ENCODE measurements at places on chromosomes 5 and 9.

GRCh38 chr5:180494510-180495181 is 467 bp downstream of the CNOT6 start:
- DNase-seq = peak; percentile 19

DNA sequence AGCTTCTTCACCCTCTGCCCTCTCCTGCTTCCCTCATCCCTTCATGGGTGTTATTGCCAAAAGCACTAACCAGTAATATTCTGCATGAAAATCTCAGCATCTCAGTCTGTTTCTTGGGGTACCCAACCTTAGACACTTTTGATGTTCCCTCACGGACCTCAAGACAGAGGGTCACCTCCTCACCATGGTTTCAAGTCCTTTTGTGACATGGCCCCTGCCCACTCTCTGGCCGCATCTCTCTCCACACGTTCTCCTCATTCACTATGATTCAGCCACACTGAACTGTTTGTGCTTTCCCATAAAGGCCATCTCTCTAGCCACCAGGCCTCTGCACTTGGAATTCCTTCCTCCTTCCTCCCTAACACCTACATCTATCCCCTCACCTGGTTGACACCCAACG is 111.5 kb upstream of the SPOCK1 start:
- no peak for DNase-seq

DNA sequence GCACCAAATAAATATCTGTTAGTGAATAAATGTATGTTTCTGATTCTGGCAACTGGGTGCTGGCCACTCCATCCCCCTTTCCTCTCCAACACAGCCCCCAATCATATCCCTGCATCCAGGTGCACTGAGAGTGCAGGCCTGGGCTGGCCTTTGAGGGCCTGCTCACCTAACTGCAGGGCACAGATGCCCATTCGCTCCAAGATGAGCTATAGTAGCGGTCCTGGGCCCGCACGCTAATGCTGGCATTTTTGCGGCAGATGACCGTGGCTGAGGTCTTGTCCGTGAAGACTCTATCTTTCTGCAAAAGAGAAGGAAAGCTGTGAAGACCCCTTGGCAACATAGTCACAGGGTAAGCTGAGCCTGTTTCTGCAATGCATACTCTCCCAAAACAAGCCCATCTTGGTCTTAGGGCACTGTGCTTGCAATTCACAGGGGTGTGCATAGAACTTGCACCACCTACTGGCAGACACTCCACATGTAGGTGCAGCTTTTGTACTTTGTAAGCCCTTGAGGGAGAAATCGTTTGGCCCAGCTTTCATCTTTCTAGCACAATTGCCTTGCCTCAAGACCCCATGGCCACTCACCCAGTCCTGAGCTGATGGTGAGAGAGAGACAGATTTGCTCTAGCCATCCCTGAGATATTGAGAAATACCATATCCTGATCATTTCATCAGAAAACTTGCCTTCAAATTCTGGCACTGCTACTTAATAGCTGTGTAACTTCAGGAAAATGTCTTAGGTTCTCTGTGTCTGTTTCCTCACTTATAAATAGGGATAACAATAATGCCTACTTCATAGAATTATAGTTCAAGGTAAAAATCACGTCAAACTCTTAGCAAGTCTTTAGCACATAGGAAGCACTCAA is 13.5 kb downstream of the IL12B start:
- peak; percentile 38 for DNase-seq

DNA sequence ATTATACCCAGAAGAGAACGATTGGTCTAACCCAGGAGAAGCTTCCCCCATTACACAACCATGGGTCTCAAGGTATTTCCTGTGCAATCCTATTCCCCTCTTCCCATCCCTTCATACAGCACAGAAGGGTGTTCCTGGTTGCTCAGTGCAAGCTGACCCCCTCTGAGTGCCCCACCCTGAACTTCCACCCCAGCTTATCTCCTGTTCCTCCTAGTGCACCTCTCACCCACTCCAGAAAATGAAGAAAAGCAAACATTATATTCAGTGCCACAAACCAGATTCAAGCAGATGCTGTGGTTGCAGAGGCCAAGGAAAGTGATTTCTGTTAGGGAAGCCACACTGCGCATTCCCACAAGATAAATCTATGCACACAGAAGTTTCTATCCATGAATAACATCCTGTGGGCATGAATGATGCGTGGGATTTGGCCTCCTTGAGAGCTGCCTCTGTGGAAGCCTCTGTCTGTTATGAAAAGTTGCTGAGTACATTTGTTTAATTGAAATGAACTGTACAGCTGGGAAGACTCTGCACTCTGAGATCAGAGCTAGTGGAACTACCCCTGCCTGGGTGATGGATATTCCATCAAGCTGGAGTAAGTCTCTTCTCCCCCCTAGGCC is 2.2 kb upstream of the OR2S2 start:
- DNase-seq = no peak

- no peak for DNase-seq
These were observed 161.6 kb downstream of the ZDHHC21 start for GRCh38 chr9:14531341-14532269.

GRCh38 chr5:61132559-61132958 is 29.7 kb downstream of the SMIM15 start:
- no peak for DNase-seq

GRCh38 chr5:59266410-59266809 is 627.1 kb downstream of the PDE4D start:
- no peak for DNase-seq

DNA sequence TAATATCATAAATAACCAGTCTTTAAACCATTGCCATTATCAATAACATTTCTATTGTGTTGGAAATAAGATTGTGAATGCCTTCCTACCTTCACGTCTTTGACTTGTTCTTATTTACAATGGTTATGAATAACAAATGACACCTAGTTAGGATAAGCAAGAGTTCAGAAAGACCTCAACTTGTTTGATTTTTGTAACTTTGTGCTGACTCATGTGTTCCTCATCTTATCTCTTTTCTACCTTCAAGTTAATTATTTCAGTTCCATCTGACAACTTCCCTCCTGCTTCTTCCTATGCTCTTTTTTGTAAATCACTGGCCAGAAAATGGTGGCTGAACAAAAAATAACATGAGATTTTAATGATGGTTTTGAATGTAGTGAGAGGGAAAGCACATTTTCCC is 538.5 kb upstream of the TUSC1 start:
- DNase-seq = no peak

DNA sequence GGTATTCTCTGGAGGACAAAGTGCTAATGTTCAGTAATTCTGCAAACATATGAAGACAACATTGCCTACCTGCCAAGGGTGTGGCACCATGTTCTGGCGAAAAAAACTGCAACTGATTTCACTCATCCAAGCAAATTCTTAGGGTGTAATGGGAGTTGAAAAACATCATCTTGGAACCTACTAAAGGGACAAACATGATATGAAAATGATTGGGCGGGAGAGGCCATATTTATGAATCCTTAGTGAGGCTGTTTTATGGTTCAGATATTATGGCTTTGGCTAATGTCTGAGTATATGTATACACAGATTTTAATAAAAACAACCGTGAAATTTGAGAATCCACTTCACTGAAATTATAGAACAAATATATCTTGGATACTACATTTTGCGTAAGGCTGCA is 225.7 kb downstream of the ARL15 start:
- no peak for DNase-seq

DNA sequence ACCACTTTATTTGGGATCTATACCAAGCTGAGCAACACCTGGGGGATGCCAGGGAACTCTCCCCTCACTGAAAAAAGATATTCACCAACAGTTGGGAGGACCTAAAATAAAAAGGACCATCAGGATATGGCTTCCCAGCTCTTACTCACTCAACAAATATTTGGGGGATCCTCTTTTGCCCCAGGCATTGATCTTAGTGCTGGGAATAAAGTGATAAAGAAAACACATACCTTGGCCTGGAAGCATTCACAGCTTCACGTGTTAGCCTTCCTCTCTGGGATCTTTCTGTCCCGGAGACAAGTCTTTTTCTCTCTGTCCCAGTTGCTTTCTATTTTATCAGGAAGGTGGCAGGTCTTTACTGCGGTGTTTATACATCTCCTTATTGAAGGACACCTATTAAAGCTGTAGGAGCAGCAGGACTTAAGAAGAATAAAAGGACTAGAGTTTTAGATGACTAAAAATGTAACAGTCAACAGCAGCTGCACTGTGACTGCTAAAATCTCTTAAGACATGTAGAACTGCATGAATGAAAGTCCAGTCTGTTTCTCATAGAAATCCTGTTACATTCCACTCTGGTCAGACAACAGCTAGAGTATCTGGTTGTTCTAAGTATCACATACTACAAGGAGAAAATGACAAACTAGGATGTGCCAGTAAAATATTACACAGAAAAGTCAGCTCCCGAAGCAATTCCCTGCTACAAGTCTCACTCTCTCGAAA is 90.0 kb upstream of the ITGA2 start:
- no peak for DNase-seq

DNA sequence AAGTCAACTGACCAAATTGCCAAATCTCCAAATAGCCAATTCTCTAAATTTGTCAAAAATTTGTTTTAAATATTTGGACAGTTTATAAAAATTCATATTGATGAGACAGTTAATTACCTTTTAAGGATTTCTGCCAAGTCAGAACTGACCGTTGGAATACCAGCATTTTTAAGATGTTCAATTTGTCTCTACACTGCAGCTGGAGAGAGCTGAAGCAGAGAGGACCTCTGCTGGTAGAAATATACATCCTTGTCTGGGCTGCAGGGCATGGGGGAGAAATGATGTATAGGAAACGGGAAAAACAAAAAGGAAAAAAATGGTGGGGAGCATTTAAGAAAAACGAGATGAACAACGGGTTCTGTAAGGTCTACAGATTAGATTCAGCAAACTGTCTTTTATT is 16.8 kb downstream of the NR6A1 start:
- no peak for DNase-seq

DNA sequence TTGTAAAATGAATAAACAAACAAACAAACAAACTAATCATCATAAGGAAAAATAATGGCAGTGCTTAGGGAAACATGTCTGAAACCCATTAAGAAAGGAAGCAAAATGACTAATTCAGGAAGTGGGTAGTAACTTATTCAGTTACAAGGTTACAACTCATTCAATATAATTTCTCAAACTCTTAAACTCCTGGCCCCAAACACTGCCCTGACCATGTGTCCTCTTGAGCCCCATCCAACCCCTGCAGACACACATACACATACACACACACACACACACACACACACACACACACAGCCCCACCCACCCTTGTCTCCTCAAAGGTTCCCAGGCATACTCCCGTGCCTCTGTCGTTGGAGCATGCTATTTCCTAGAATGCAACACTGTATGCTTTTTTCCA is 193.9 kb downstream of the SEC61B start:
- no peak for DNase-seq

DNA sequence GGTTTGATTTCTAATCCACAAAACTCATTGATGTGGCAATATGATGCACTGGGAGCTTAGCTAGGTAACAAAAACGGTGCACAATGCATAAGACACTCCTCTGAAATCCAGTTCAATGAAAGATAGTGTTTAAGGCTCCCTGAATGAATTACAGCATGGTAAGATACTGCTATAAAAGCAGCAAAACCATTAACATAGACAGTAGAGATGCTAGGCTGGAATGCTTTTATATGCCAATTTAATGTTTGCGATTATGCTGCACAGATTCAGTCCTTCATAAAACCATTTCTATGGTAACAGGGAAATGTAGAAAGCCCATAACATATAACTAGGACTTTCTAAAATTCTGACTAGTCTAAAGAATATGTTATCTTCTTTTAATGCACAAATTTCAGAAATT is 180.8 kb upstream of the NUDT12 start:
- DNase-seq = no peak

GRCh38 chr9:28443461-28443860 is 870.2 kb upstream of the C9orf72 start:
- DNase-seq = no peak

DNA sequence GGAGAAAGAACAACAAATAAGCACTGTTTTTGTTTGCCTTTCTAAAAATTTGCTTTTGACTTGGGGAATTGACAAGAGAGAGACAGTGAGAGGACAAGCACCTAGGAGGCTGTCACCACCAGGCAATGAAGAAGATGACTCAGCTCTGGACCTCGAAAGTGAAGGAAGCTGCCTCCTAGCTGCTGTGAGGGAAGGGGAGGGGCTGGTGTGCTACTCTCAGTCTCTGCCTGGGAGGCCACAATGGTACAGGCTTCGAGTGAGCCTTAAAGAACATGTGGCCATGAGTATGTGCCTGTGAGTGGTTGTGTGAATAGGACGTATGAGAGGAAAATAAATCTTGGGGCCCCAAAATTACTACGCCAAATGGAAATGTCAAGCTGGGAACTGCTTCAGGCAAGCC is 7.1 kb upstream of the PLK2 start:
- DNase-seq = peak; percentile 2

- DNase-seq = no peak
These were observed 49.2 kb upstream of the RPL26L1 start for GRCh38 chr5:172909931-172910502.

- DNase-seq = no peak
These were observed 215.6 kb downstream of the ACTL7B start for GRCh38 chr9:108640230-108640629.

DNA sequence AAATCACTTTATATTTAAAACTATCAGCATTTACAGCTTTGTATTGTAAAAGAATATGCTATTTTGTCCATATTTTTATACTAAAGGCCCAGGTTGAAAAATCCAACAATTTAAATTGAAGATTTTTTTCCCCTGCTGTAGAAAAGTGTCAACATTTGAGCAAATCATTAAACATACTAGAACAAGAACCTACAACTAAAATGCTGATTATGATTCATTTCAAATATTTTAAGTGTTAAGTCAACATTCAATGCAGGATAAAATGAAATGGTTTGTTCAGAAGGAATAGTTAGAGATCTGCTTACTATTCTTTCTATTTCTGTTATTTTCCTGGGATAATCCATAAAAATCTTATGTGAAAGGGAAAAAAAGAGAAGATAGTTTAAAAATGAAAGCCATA is 866.5 kb upstream of the DMAC1 start:
- no peak for DNase-seq

Measured in stimulated activated CD4-positive, alpha-beta T cell treated with anti-CD3 and anti-CD28 coated beads, Interleukin-2, amount 100 ng/mL, for 4 hours (primary cell).